ENCODE measurements at places on chromosomes 12 and 14. TPM values are rescaled to one million over a fixed set of nuclear protein-coding genes. Genes with fewer than 3 reads are reported as not detected.

The COX8C gene
- not detected for total RNA-seq

The RNASE7 gene
- not detected for total RNA-seq

The CLEC4A gene
- total RNA-seq: 1.0 TPM

The CDC42BPB gene
- total RNA-seq: 105 TPM

The IL31 gene
- total RNA-seq: not detected

The DPY19L2 gene
- 18.7 TPM for total RNA-seq

The PKP2 gene
- total RNA-seq: 103 TPM

The FAM90A1 gene
- not detected for total RNA-seq

The PLCZ1 gene
- total RNA-seq: not detected

The FGF23 gene
- total RNA-seq: 0.14 TPM

The POLE2 gene
- 12.9 TPM for total RNA-seq

The LMO3 gene
- total RNA-seq: 39.4 TPM

The COCH gene
- 32.5 TPM for total RNA-seq

The NTS gene
- 5.7 TPM for total RNA-seq
